ENCODE measurements at places on chromosomes 16 and 17.

- peak; percentile 98 for DNase-seq
Measured at GRCh38 chr17:77391668-77392375, 251.1 kb downstream of the SEC14L1 start.

DNA sequence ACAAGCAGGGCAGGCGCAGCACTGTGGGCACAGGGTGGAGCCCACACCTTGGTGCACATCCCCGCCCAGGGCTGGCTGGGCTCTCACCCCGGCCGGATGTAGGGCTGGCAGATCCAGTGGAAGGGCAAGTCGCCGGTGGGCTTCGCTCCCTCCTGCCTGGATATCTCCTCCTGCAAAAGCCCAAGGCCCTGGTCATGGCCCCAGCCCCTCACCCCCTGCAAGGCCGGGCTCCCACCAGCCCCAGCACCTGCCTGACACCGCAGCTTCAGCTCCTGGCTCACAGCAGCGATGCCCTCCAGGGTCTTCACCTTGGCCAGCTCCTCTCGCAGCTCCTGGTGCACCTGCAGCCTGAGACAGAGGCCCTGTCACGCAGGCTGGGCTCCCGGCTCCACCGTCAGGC lies 5.0 kb downstream of the DUS1L start:
- DNase-seq = no peak

GRCh38 chr16:14576532-14576931 lies 53.5 kb downstream of the PARN start:
- DNase-seq = no peak

- DNase-seq = no peak
Measured at GRCh38 chr16:52383640-52384292, 163.2 kb downstream of the TOX3 start.

GRCh38 chr17:40281663-40282062 lies 6.0 kb upstream of the CDC6 start:
- DNase-seq = peak; percentile 22

GRCh38 chr16:49466529-49466831 lies 92.9 kb downstream of the C16orf78 start:
- DNase-seq = no peak

DNA sequence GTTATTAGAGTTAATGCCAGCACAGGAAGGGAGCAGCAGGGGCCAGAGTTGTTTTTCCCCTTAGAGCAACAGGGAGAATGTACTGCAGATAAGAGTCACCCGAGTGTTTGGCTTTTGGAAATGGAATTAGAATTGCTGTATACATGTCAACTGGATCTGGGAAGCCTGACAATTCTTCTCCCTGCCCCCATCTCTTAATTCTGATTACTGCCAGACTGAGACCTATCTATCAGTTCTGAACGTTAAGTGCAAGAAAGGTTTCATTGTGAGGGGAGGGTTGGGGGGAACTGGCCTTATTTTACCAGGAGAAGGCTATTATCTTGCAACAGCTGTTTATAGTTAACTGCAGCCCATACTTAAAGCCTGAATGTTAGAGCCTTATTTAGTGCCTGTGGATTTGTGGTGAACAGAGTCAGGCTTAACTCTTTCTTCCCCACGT lies 424.5 kb upstream of the CDH11 start:
- DNase-seq = peak; percentile 17

GRCh38 chr17:43641416-43641815 lies 20.3 kb downstream of the MEOX1 start:
- DNase-seq = no peak

- DNase-seq = no peak
Measured at GRCh38 chr16:65793781-65794180, 572.7 kb upstream of the CDH5 start.

GRCh38 chr17:7223375-7223774 lies 3.6 kb downstream of the ACADVL start:
- no peak for DNase-seq

- DNase-seq = no peak
Measured at GRCh38 chr16:20359997-20360396, 7.5 kb upstream of the UMOD start.

DNA sequence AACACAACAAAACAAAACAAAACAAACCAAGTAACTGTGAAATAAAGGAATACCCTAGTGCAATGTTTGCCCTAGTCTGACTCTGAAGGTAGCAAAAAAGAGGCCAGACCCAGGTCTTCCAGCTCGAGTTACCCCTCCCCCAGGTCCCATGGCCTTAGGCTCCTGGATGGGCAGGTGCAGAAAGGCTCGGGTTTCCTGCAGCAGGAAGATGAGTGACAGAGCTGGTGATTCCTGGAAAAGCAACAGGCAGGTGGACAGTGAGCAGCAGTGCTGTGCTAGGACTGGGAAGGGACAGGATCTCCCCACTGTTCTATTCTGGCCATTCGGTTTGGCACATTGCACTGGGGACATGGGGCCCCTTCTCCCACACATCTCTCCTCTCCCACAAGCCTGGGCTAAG lies 42.9 kb upstream of the MRTFB start:
- no peak for DNase-seq
